ENCODE measurements at places on chromosomes 3 and 15.
A peak's percentile ranks its signal among the peaks of the same experiment; 100 is the strongest.

DNA sequence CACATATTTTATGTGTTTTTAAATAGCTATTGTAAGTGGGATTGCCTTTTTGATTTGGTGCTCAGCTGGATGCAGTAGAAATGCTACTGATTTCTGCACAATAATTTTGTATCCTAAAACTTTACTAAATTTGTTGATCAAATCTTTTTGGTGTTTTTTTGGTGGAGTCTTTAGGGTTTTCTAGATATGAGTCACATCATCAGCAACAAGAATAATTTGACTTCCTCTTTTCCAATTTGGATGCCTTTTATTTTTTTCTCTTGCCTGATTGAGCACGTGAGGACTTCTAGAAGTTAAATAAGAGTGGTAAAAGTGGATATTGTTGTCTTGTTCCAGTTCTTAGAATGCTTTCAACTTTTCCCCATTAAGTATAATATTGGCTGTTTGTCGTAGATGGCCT is 51.3 kb downstream of the TLNRD1 start:
- DNase-seq, result no peak

- peak; percentile 67 for DNase-seq
Measured at GRCh38 chr15:96276438-96277210, 53.9 kb upstream of the NR2F2 start.

DNA sequence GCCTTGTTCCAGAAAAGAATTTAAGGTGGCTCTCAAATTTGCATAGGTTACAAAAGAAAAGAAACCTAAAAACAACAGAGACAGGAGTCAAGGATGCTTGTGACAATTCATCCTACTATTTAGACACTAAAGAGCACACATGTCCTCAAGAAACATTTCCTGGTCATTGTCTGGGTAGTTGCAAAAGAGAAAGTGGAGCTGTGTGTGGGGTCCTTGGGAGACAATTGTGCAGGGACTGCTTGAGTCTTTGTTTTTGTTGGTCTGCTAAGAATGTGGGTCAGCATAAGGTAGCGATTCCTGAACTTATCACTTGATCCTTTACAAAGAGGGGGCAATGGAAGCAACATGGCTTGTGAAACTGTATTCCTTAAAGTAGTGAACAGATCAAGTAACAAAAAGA is 185.3 kb downstream of the KCNAB1 start:
- no peak for DNase-seq

GRCh38 chr3:194277786-194278130 is 73.4 kb downstream of the CPN2 start:
- DNase-seq, result no peak

DNA sequence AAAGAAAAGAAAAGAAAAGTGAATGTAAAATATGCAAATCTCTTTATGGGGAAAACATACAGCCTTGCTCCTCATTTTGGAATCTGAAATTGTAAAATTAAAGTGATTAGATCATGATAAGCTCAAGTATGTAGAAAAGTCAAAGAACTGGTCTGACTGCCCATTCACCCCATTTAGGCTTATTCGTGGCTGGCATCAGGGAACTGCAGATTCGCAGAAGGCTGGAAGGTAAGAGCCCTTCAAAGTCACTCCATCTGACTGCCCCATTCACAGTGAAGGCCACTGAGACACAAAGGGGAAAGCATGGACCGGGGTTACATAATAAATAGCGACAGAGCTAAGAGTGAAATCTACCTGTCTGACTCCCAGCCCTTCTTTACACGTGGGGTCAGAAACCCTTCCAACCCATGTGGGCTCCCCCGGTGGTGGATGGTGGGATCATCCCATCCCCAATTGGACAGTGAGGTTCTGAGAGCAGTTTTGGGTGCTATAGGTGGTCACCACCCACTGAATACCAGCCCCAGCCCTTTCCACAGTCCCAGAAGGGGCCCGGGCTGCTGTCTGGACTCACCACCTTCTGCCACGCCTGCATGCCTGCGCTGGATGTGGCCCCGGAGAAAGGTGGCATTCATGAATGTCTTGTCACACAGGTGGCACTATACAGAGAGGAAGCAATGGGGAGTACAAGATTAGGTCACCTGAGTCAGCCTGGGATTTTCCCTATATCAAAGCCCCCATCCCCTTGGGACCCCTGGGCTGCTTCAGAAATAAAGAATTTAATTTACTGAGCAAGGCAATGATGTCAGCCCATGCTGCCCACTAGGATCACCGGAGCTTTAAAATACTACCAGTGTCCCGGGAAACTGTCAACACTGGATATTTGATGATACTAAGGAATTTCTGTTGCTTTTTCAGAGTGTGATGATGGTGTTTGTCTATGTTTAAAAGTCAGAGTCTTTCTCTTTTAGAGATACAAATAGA is 17.9 kb downstream of the DZIP1L start:
- DNase-seq, result no peak

DNA sequence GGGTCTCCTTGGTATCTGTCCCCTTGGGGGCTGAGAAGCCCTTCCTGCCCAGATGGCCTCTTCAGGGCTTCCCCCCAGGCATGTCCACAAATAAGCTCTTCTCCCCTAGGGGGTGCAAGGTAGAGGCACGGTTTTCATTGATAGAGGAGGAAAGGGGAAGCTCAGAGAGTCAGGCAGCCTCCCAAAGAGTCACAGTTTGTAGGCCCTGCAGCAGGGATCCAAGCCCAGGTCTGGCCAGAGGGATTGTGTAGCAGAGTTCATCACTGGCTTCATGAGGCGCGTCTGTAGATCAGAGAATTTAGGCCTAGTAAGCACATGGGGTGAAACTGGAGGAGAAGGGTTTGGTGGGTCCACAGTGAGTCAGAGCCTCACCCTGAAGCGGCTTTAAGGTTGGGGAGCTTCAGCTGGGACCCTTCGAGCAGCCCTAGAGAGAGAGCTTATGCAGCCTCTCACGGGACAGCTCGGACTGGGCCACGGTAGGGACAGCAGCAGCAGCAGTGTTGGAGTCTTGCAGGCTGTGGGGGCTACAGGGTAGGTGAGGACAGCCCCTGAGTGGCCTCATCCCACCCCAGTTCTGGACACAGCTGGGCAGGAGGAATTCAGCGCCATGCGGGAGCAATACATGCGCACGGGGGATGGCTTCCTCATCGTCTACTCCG is 37.5 kb upstream of the ESYT3 start:
- DNase-seq, result no peak

DNA sequence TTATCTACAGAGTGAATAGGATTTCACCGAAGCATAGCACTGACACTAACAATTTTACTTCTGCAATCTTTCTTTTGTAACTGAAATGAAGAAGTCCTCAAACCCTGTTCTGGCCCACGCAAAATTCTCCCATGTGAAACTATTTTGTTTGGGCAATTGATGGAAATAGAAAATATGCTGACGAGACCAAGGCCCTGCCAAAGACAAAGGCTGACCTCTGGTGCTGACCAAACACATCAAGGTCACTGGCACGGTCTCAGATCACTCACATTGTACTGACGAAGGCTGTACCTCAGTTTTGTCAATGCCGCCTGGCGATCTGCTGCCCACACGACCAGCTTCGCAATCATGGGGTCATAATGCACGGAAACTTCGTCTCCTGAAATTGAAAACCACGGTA is 58.4 kb upstream of the DCUN1D1 start:
- DNase-seq, result no peak
